ENCODE measurements at places on chromosomes 2 and 18.
A peak's percentile ranks its signal among the peaks of the same experiment; 100 is the strongest.

DNA sequence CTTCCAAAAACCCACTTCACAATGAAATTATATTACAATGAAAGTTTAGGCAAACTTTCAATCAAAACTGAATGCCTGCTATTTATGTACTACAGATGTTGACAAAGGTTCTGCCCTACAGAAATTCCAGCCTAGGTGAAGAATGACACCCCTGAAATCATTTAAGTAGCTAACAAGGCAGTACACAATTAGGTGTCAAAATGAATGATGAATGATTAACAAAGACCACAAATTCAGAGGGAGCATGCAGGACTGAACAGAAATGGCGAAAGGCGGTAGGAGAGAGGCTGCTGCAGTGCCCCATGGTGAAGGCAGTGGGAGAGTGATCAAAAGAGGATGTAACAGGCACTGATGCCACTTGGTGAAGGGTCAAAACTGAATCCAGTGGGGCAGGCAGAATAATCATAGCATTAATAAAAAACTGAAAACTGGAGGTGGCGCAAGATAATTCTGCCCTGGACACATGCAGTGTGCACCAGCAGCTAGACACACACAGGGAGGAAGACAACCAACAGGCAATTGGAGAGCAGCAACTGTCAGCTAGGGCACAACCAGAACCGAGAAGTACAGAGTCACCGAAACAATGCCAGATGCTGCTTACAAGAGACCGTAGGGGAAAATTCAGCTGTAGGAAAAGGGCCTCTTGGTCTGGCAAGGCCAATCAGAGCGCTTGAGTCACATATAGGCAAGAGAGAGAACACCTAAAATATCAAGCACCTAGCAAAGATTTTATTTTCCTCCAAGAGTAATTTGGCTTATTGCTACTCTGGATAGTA, 4.5 kb downstream of the TMEM131 start:
- DNase-seq, result no peak

- DNase-seq, result peak; percentile 57
Measured at GRCh38 chr18:58394602-58395425, 234.1 kb downstream of the ALPK2 start.

GRCh38 chr18:79590191-79591031, 89.2 kb upstream of the CTDP1 start:
- no peak for DNase-seq

DNA sequence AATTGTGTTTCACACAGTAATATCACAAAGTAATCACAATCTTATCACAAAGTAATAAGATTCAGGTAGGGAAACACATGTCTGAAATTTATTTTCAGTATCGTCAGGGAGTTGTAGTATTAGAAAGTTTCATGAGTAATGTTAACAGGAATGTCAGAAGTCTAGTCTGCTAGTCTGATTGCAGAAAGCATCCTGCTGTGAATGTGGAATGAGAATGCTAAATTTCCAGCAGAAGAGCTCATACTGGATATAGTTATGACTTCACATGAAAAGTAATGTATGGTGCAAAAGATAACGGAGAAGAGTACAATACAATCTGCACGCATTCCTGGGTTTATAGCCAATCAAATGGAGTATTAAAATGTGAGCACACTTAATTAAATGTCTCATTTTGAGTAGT, 494.7 kb upstream of the SETBP1 start:
- no peak for DNase-seq

- DNase-seq, result no peak
Measured at GRCh38 chr2:98899041-98899702, 36.9 kb downstream of the CRACDL start.

DNA sequence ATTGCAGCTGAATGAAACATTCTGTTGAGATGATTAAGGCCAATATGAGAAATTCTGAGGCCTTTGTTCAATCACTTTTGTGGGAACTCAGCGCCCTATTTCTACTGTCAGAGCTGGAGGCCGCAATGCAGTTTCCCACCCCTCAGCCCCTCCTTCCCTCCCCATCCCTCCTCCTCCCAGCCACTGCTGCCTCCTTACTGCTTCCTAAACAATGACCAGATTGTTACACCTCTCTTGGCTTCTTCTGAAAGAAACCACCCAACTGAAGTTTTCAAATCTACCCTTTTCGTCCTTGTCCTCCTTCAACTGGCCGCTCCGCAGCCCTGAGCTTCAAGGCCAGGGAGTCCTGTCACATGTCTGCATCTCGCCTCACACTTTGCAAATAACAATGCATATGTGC, 36.7 kb upstream of the MAPK4 start:
- DNase-seq, result no peak

DNA sequence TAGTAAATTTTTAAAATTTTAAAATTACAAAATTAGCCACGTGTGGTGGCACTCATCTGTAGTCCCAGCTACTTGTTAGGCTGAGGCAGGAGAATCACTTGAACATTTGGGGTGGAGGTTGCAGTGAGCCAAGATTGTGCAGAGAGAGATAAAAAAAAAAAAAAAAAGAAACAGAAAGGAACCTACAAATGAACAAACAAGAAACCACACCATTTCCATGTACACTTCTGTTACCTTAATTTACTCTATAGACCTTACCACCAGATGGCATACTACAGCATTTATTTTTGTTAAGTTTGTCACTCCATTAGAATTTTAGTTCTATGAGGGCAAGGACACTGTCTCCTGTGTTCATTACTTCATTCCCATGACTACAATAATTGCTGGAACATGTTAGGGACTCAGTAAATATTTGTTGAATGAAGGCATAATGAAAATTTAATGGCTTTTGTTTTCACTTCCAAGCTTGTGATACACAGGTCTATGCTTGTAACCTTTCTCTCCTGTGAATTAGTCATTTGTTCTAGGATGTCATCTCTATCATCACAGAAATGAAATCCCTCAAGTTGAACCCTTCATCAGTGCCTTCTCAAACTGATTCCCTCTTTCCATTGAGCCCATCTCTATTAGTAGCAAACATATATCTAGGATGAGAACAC, 76.0 kb downstream of the ARHGAP15 start:
- DNase-seq, result peak; percentile 11

- DNase-seq, result peak; percentile 40
Measured at GRCh38 chr2:233449081-233449901, 95.0 kb downstream of the DGKD start.

GRCh38 chr18:49845629-49846360, 32.5 kb upstream of the ACAA2 start:
- DNase-seq, result no peak

GRCh38 chr18:46660957-46661749, 4.1 kb upstream of the LOXHD1 start:
- peak; percentile 23 for DNase-seq

DNA sequence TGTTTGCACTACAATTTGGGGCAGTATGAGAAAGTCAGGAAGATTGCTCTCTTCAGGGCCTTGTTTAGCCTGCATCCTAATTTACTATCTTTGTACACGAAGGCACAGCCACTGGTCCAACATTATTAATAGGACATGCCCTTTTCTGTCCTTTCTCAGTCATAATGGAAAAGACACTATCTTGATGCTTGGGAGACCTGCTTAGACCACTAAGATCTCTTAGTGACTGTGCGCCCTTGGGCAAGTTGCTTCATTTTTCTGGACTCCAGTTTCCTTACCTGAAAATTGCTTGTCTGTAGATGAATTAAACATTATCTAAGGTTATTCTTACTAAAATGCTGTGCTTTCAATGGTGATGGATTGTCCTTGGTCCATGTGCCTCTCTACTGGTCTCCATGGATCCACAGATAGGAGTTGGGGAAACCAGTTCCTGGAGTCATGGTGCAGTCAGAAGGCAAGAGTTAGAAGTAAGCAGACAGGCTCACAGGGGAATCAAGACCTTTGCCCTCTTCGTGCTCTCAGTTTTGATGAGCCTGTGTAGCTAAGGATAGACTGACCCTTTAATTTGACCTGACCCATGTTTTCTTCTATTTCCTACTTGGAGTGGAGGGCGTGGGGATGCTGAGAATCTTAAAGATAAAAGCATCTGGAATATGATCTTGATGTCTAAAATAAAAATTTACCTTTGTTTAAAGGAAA, 114.0 kb downstream of the RAPGEF4 start:
- DNase-seq, result no peak

DNA sequence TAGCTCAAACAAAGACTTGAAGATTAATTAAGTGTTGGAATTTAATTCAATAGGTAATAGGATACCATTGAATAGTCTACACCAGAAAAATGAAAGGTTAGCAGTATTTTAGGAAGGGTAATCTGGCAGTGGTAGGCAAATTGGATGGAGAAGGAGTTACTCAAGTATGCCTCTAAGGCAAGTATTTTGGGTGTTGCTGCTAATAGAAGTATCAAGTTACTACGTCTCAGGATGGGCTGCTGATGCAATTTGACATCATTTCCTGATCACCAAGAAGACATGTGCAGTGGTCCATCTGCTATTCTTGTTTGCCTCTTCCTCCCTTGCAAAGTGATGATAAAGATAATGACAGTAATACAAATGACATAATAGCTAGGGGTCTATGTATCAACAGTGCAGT, 485.3 kb downstream of the TGIF1 start:
- DNase-seq, result peak; percentile 17

- DNase-seq, result no peak
Measured at GRCh38 chr2:122238006-122238559, 482.6 kb downstream of the TSN start.

- DNase-seq, result no peak
Measured at GRCh38 chr2:11263177-11263576, 81.3 kb downstream of the ROCK2 start.

- no peak for DNase-seq
Measured at GRCh38 chr2:233264667-233265066, 13.2 kb downstream of the ATG16L1 start.

DNA sequence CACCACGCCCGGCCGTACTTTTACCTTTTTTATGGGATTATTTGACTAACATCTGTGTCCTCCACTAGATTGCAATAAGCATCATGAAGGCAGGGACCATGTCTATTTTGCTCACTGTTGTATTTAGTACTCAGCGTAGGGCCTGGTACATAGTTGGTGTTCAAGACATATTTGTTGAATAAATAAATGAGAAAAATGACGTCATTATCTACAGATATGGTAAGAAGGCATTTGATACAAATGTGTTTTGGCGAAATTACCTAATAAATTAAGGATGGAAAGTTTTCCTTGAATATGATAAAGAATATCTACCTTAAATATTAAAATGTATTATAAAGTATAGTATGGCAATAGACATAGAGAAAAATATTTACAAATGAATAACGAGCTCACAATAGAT, 24.0 kb upstream of the FAM136A start:
- DNase-seq, result no peak

GRCh38 chr2:29724282-29724681, 197.1 kb downstream of the ALK start:
- DNase-seq, result no peak

DNA sequence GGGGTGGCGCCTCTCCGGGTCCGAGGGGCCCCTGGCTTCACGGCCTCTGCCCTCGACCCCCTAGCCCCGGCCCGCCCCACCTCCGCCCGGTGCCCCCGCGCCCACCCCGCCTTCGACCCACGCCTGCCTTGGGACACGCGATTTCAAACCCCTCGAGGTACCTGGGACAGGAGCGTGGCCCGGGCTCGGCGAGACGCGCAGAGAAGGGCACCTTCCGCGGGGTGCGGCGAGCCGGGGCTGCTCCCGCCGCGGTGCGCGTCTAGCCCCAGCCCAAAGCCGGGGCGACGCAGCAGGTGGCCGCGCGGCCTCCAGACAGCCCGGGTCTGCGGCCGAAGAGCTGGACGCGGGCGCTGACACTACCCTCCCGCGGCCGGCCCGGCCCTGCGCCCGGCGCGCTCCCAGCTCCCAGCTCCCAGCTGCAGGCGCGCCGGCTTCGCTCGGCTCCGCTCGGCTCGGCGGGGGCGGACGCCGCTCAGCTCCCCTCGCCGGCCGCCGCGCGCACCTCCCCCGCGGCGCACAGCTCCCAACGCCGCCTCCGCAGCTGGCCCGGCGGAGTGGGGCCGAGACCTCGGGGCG, at the start of gene CRACDL:
Gene CRACDL, minus strand, starts transcription at position 449 of the 576 bp plus-strand sequence. CDS start 89,425 bp downstream, outside the sequence.
- DNase-seq, result no peak

DNA sequence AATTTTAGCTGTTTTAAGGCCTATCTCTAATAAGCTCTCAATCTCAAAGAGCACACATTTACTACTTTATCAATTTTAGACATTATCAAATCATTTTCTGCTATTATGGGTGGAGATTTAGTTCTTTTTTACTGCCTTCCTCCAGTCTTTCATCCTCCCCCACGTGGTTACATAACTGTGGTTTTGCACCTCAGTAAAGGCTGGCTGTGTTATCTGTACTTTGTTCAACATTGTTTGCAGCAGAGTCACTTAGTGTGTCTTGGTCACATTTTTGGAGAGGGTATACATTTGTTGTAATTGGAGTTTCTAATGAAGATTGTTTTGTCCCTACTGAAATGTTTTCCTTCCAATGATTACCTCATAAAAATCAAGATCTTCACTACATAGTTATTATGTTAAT, 549.6 kb upstream of the CELF4 start:
- DNase-seq, result no peak

- no peak for DNase-seq
Measured at GRCh38 chr2:223929571-223930102, 15.5 kb downstream of the WDFY1 start.

DNA sequence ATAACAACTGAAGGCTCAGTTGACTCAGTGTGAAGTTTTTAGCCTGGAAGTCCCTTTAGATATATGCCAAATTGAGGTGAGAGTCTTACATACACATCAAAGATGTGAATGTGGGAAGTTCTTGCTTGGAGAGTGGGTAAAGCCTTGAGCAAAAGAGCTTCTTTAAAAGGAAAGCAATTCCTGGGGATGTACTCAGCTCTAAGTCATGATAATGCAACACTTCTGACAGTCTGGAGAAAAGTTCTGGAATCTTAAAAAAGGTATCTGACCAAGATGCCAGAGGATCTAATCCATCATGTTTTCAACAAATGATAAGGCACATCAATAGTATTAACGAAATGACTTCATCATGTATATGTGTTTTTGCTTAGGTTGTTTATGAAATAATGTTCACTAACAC, 351.2 kb downstream of the CDH19 start:
- DNase-seq, result no peak

DNA sequence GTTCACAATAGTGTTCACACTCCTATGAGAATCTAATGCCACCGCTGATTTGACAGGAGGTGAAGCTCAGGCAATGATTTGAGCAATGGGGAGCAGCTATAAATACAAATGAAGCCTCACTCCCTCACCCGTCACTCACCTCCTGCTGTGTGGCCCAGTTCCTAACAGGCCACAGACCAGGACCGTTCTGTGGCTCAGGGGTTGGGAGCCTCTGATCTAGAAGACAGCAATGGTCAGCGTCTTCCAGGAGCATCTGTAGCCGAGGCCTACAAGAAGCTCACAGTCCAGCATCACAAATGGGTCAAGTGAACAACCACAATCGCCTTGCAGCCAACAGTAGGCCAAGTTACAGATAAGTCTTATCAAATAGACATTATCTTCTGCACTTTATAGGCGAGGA, 110.0 kb upstream of the SLC66A3 start:
- DNase-seq, result no peak

DNA sequence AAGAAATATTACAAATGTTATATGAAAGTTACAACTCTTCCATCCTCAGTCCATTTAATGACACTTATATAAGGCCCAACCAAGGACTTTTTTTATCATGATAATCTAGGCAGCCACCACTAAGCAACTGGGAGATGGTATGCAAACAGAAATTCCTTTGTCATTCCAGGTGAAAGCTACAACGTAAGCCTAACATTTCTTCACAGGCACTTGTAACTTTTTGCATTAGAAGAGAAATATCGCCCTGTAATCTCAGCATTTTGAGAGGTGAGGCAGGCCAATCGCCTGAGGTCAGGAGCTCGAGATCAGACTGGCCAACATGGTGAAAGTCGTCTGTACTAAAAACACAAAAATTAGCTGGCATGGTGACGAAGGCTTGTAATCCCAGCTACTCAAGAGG, 581.2 kb upstream of the SLC8A1 start:
- DNase-seq, result no peak

- peak; percentile 54 for DNase-seq
Measured at GRCh38 chr2:216495656-216496055, 3.0 kb upstream of the RPL37A start.

- no peak for DNase-seq
Measured at GRCh38 chr2:151937966-151938365, 109.7 kb upstream of the ARL5A start.
